Stimulated activated CD8-positive, alpha-beta memory T cell treated with anti-CD3 and anti-CD28 coated beads, Interleukin-15, amount 100 ng/mL, for 48 hours (primary cell): ENCODE measurements at places on chromosomes 3 and 15.

- DNase-seq: no peak
Measured at GRCh38 chr3:189309400-189309975, 137.7 kb downstream of the TPRG1 start.

DNA sequence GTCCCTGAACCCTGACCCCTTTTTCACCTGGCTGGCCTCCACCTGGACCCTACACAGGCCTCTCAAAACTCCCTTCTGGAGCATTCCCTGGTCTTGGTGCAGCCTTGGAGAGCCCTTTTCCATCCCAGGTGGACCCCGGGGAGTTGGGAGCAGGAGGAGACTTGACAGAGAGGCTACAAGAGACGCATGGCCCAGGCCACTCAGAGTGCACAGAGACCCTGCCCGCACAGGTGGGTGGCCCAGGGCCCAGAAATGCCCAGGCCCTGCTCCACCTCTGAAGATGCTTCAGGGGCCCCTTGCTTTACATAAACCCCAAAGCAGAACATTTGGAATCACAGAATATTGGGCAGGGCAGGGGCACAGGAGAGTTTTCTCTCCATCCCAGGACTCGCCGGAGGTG is 34.4 kb downstream of the CYP11A1 start:
- DNase-seq: no peak

GRCh38 chr3:51471775-51472652 is 27.8 kb downstream of the DCAF1 start:
- no peak for DNase-seq

GRCh38 chr3:53525765-53526703 is 31.6 kb downstream of the CACNA1D start:
- no peak for DNase-seq

DNA sequence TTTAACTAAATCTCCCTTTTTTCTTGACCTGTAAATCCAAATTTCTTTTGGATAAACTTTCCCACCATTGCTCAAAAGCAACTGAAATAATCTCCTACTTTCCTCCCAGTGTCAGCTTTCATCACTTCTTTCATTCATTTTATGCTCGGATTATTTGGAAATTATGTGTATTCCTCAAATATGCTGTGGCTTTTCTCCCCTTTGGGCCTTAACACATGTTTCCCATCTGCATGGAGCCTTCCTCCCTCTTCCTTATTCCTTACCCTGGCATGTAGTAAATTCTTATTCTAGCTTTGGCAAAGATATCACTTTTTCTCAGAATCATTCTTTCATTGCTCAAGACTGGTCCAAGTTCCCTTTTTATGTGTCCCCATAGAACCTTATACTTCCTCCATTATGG is 41.8 kb upstream of the TUSC7 start:
- DNase-seq: no peak

DNA sequence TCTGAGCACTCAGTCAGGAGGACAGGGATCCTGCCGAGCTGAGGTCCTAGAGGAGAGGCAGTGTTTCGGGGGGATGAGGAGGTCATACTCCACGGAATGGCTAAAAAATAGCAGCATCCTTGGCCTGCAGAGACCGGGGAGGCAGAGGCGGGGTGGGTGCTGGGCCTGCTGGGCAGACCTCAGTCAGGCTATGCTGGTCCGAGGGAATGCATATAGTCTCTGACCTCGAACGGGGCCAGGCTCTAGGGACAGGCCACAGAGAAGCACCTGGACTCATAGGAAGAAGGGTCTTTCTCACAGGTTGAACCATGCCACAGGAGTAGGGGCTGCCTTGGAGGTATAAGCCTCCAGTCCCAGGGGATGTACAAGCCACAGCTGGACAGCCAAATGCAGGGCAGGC is 14.0 kb upstream of the SKIC8 start:
- no peak for DNase-seq

- DNase-seq: no peak
Measured at GRCh38 chr3:154783521-154783931, 296.6 kb upstream of the MME start.

GRCh38 chr3:153961494-153961893 is 159.7 kb upstream of the ARHGEF26 start:
- DNase-seq: no peak

DNA sequence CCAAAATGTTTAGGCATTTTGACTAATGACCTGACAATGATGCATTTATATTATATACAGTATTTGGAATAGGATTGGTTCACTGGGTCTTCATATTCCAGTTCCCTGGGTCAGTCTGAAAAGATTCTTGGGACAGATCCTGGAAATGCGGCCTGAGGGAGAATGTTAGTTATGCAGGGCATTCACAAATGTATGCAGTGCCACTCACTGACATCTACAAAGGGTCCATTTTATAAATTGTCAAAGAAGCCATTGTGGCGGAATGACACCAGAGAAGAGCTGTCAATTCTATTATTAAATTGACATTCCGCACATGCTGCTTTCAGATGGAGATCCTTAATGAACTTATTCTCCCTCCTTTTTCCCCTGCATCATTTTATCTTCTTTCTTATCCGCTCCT is 176.6 kb downstream of the VGLL3 start:
- no peak for DNase-seq

GRCh38 chr15:24761704-24762302 is 86.2 kb downstream of the NPAP1 start:
- no peak for DNase-seq

- DNase-seq: no peak
Measured at GRCh38 chr15:63970621-63971426, 75.5 kb downstream of the DAPK2 start.

DNA sequence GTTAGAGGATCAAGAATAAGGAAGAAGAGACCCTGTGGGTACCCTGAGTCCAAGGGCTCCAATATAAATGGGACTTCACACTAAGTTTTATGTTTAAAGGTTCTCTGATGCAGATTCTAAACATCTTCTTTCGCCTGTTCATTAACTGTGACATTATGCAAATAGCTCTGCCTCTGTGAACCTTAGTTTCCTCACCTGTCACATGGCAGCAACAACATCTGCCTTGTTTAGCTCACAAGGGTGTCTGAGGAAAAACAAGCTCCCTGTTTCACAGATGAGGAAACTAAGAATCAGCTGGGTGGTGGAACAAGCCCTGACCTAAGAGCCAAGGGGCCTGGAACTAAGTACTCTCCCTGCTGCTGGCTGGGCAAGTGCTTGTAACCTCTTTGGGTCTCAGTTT is 40.8 kb downstream of the GOLGA6L1 start:
- DNase-seq: no peak

DNA sequence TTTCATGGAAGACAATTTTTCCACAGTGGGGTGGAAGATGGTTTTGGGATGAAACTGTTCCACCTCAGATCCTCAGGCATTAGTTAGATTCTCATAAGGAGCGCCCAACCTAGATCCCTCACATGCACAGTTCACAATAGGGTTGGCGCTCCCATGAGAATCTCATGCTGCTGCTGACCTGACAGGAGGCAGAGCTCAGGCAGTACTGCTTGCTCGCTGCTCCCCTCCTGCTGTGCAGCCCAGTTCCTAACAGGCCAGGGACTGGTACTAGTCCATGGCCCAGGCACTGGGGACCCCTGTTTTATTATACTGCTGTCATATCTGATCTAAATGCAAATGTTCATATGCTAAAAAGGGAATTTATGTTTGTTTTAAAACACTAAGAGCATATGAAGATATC is 9.8 kb upstream of the GRK7 start:
- DNase-seq: no peak

DNA sequence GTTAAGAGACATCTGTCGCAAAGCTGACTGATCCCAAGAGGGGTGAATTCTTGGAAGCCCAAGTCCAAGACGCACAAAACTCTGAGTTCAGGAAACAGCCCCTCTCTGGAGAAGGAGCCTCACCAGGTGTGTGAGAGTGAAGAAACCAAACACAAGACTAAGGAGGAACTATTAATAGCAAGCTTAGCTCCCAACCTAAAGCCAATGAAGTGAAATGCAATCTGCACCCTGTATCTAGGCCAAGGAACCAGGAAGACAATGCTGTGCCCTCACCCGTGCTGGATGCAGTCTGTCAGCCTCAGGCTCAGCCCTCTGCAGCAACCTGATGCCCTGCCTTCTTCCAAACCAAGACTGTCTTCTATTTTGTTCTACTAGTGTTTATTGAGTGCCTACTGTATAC is 22.5 kb upstream of the THBS1 start:
- no peak for DNase-seq

GRCh38 chr3:52671676-52672075 is 14.0 kb downstream of the PBRM1 start:
- no peak for DNase-seq

- no peak for DNase-seq
Measured at GRCh38 chr15:91712286-91712685, 141.2 kb upstream of the SLCO3A1 start.

GRCh38 chr3:87236093-87236492 is 9.0 kb downstream of the CHMP2B start:
- no peak for DNase-seq

DNA sequence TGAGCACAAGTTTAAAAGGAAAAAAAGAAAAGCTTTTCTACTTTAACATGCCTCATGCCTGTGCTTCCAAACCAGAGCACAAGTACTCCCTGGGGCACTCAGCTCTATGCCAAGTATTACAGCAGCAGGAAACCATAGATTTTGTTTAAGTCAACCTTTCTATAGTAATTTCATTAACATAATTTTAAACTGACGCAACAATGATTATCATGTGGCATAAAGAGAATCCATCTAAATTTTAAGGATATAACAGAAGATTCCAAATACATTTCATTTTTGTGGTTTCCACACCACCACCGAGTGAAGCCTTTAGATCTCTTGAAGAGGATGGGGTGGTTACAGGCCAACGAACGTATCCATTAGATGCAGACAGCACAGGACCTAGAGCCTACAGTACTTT is 112.1 kb downstream of the TNIK start:
- no peak for DNase-seq

DNA sequence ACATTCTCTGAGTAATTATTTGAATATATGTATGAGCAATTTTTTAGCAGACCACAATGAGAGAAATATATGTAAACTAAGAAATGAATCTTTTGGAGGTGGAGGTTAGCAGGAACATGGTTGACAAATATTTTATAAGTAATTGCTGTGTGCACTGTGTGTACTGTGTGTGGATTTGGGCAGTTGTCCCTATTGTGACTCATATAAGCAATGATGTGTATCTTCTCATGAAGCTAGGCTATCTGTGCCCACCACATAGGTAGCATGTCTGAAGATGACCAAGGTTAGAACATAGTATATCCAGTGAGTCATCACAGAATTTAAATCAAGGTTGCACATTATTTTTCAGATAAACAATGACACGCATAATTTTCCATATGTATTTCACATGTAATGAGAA is 713.9 kb upstream of the GBE1 start:
- no peak for DNase-seq

- DNase-seq: no peak
Measured at GRCh38 chr3:126556637-126557414, 1.9 kb downstream of the C3orf22 start.

DNA sequence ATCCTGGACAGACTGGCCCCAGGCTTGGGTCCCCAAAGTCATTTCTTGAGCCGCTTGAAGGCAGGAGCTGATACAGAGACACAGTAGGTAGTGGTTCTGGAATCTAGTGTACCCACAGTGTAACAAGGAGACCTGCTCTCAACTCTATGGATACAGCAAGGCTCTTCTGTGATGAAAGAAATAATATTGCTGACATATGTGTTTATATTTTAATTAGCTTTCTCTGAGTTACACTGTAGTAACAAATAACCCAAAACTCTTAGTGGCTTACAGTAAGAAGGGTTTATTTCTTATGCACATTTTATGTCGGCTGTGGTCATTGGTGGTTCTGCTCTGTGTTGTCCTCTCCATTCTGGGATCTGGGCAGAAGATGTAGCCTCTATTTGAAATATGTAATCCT is 45.5 kb downstream of the CHST14 start:
- DNase-seq: no peak

DNA sequence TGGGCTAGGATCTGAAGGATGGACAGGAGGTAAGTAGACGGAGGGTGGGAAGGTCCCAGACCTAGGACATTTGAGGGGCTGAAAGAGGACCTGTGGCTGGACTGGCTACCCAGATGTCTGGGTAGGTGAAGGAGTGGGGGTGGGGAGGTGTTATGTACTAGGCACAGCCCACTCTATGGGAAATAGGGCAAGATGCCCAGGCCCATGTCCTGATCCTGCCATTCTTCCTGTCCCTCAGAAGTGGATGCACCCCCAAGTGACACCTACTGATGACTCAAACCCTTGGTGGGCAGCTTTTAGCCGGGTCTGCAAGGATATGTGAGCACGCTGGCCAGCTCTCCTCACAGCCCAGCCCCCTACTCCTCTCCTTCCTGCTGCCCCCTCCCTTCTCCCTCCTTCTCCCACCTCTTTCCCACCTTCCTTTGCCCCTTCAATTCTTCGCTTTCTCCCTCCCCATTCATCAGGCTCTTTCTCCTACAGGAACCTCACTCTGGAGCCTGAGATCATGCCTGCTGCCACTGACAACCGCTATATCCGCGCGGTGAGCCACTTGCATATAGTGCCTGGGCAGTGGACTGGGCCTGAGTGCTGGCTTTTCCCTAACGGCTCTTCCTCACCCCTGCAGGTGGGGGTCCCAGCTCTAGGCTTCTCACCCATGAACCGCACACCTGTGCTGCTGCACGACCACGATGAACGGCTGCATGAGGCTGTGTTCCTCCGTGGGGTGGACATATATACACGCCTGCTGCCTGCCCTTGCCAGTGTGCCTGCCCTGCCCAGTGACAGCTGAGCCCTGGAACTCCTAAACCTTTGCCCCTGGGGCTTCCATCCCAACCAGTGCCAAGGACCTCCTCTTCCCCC is 5.2 kb downstream of the ACY1 start:
- DNase-seq: no peak

DNA sequence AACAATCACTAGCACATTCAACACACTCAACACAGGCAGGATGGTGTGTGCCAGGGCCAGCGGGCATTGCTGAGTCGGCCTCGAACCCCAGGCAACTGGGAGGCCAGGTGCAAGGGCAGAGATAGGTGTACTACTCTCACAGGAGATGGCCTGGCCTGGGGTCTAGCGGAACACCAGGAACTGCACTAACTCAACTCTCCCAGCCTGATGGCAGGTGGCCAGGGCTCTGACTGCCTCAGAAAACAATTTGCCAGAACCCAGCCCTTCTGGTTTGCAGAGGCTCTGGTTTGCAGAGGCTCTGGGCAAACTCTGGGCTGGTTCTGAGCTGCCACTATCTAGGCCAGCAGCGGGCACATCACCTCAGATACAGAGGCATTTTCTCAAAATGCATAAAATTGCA is 229.2 kb upstream of the CHRNA7 start:
- DNase-seq: no peak

- no peak for DNase-seq
Measured at GRCh38 chr3:106329521-106329920, 460.7 kb upstream of the CBLB start.
